NCI-H2081 treated with DMSO at 0.1 percent for 48 hours (cell line): ENCODE measurements at places on chromosomes 5 and 9.
A peak's percentile ranks its signal among the peaks of the same experiment; 100 is the strongest.

GRCh38 chr9:82588301-82589180 lies 474.4 kb downstream of the RASEF start:
- DNase-seq = no peak

DNA sequence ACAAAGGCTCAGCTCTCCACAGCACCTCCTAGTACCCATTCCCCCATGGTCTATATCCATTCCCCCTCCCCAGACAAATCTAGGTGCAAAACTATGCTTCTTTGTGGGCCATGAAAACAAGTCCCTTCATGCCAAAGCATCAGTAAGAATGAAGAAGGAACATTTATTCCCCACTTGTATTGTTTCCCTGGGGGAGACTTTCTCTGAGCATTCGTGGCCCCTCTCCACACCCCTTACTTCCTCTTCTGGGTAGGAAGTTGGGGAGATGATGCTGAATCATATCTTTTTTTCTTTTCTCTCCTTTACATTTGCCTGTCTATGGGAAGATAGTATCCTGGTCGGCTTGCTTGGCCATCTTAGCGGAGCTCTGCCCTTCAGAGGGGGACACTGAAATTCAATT lies 246.8 kb downstream of the NSG2 start:
- DNase-seq = no peak

DNA sequence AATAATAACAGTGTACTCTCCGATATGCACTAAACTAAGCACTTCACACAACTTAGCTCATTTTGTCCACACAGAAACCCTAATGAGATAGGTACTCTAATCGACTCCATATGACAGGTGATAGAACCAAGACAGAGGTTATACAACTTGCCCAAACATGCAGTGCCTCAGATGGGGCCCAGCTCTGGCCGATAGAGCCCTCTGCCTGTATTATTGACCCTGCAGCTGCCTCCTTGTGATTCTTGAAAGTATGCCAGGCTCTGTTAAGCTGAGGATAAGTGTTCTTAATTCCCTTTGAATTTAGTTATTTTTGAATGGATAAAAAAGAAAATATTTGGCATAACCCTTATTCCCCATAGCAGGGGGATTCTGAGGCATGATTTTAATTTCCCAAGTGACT lies 78.5 kb downstream of the HMHB1 start:
- no peak for DNase-seq

GRCh38 chr5:124438903-124439281 lies 307.5 kb downstream of the ZNF608 start:
- no peak for DNase-seq

DNA sequence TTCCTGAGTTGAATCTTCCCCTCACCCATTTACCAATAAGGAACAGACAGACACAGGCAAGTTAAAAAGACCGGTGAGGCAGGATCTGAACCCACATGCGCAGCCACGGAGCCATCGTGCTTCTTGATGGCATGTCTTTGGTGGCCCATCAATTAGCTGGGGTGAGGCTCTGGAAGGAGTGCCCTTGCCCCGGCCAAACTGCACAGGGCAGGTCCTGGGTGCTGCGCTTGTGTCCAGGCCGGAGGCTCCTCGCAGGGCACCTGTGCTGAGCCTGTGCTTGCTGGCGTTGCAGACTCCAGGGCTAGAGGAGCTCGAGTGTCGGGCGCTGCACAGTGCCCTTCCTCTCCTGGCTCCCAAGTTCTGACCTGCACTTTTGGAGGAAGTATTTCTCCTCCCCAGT lies 66.4 kb downstream of the PSMB7 start:
- DNase-seq = no peak

GRCh38 chr5:5719292-5719691 lies 296.8 kb downstream of the ICE1 start:
- DNase-seq = no peak

GRCh38 chr9:133474215-133474614 lies 4.7 kb downstream of the SLC2A6 start:
- no peak for DNase-seq

DNA sequence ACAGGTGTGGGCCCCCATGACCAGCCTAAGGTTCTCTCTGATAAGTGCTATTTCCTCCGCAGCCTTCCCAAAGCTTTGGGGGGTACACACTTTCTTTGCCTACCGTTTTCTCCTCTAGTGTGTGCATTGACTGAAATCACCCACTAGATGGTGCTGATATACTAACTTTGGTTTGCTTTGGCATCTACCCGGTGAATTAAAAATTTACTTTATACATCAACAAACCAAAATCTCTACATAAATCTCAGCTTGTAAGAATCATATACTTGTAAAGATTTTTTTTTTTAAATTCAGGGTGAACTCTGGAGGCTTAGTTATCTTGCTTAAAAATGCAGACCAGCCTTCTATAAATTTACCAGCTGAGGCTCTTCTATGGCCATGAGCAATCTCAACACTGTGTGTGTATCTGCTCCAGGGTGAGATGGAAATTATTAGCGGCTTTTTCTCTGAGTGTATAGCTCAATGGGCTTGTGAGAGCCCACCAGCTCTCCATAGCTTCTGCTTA lies 475.7 kb upstream of the TNC start:
- DNase-seq = no peak

DNA sequence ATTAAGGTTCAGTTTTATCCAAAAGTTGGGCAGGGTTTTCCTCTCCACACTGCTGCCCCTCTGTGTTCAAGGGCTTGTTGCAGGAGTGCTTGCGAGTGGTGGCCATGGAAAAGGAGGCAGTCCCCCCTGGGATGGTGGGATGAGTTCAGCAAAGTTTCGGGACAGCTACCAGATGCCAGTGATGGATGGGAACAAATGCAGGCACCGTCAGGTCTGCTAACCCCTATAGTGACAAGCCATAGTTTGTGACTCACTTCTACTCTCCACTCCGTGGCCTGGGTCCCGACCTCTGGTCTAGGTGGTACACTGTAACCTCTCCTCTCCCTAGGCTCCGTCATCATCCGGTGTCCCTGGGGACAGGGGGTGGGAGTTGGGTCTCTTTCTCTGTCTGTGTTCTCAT lies 3.8 kb upstream of the RNF14 start:
- DNase-seq = no peak

- DNase-seq = no peak
These were observed 42.8 kb upstream of the EQTN start for GRCh38 chr9:27339661-27340284.

DNA sequence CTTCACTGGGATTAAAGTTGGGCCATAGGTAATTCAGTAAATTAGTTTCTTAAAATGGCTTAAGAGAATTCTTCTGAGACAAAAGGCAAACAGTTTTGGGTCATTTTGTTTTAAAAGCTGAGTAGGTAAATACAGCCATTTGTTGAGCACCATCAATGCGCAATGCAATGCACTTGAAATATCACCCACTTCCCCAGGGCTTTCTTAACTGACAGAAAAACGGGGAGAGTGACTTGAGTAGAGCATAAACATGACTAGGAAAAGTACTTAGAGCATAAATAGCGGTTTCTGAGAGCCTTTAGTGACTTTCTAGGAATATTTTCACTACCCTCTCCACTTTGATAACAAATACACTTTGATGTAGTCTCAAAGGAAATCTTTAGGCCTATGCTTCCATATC lies 27.2 kb downstream of the MLANA start:
- no peak for DNase-seq

- DNase-seq = peak; percentile 16
These were observed 10.2 kb upstream of the TIFAB start for GRCh38 chr5:135462304-135462703.

DNA sequence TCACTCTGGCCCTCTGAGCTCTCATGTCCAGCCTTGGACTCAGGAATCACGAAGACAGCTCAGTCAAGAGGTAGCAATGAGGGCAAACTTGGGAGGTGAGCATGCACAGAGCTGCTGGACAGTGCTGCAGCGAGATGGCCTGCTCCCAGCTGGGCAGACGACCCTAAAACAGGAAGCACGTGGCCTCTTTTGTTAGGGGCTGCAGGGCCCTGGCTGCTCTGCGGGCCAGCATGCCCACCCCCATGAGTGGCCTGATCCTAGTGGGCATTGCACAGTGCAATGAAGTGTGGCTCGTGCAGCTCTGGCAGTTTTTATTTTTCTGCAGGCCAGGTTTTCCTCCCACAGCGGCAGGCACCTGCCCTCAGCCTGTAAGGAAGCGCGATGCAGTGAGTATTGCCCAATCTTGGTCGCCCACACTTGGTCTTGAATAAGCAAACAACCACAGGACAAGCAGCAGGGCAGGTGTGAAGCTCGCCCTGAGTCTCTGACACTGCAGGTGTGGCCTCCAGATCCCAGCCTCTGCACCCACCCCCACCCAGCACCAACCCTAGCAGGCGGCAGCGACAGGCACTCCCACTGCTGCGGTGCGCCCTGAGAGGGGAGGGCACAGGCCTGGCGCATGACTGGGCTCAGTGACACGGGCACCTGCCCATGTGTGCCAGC lies 60.8 kb downstream of the SEMA4D start:
- DNase-seq = no peak

DNA sequence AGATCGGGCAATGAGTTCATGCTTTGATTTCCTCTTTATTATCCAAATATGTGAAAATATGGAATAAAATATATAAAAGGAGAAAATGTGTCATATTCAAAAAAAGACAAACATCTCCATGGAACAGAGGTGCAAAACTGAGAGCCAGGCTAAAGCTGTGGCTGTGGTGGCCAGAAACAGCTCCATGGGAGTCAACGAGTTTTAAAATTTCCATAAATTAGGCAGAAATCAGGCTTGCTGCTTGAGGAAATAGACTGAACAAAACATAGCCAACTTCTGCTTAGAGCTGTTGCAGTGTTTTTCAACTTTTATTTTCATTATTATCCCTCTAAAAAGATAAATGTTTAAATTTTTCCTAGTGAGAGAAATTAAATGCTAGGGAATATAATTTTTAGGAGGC lies 110.8 kb upstream of the SLC30A5 start:
- no peak for DNase-seq

- DNase-seq = no peak
These were observed 11.9 kb downstream of the TNFAIP8 start for GRCh38 chr5:119367502-119368237.

DNA sequence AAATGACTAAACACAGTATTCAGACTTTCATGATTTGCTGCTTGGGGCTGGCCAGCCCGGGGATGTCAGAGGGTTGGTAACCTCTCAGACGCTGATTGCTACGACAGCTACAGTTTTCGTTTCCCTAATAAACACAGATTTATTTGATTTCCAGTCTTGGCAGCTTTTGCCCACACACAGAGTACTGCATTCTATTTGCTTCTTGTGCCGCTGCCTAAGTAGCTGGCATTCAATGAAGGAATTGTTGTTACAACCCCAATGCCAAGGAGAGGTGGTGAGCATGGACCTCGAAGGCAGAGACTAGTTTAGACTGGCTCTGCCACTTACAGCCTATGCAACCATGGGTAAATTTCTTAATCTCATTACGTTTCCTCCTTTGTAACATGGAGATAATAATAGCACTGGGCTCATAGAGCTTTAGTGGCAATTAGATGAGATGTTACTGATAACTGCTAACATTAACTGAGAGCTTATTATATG lies 247.1 kb upstream of the PANK3 start:
- no peak for DNase-seq
